ENCODE measurements at places on chromosomes 3 and 15. TPM values are rescaled to one million over a fixed set of nuclear protein-coding genes. Genes with fewer than 3 reads are reported as not detected.

SELENOT gene
- total RNA-seq: 237 TPM

IQCH gene
- 3.1 TPM for total RNA-seq

GHSR gene
- total RNA-seq: not detected

EEF1AKMT4 gene
- 7.8 TPM for total RNA-seq

SLC24A5 gene
- not detected for total RNA-seq

LMCD1 gene
- 3.9 TPM for total RNA-seq

ESYT3 gene
- total RNA-seq: 0.16 TPM

ZDHHC3 gene
- total RNA-seq: 56.2 TPM

DLEC1 gene
- total RNA-seq: not detected

CA12 gene
- total RNA-seq: 1.3 TPM

AHSG gene
- not detected for total RNA-seq

GRM2 gene
- total RNA-seq: not detected

GALNT15 gene
- total RNA-seq: not detected

P2RY12 gene
- total RNA-seq: not detected

FSIP1 gene
- total RNA-seq: 0.86 TPM

IQCF5 gene
- not detected for total RNA-seq

CACNA1D gene
- 0.05 TPM for total RNA-seq

SEMA6D gene
- total RNA-seq: not detected

CACNA2D2 gene
- 0.22 TPM for total RNA-seq

NLGN1 gene
- 0.72 TPM for total RNA-seq

COL6A6 gene
- not detected for total RNA-seq

ANKRD34C gene
- not detected for total RNA-seq

EPHA6 gene
- total RNA-seq: not detected

Data from A172 (cell line).